COR-L47 (cell line): ENCODE measurements at places on chromosomes 6 and 20.

DNA sequence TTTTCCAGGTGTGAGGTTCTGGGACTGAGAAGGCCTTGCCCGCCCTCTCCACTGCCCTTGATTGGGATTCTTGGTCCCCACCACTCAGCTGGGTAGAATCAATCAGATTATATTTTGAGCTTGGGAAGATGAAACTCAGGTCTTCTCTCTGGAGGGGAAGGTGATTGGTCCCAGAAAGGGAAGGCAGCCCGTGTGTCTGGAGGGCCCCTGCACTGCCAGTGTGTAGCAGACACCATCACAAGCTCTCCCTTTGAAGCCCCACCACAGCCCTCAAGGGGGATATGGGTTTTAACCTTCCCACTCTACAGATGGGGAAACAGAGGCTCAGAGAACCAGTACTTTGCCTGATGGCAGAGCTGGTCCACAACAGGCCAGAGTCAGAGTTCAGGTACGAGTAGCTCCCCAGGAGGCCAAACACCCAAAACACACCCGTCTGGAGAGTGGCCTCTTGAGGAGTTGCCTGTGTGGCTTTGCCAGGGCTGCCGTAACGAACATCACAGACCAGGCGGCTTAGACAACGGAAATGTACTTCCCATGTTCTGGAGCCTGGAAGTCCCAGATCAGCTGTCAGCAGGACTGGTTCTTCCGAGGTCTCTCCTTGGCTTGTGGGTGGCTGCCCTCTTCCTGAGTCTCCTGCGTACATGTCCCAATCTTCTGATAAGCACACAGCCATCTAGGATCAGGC, 205.6 kb downstream of the SYNDIG1 start:
- DNase-seq, result no peak

DNA sequence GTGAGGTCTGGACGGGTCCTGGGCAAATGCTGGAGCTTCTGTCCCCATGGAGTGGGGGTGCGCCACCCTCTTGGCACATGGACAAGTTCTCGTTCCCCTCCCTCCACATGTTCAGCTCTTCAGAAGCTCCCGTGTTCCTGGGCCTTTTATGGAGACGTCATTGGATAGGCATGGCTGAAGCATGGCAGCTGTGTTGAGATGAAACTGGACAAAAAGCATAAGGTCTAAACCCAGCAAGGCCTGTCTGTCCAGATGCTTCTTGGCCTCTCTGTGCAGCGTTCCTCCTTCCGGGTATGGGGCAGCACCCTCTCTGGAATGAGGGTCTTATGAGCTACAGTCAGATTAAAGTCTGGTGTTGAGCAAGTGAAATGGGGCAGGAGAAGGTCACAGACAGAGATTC, 26.8 kb downstream of the TBC1D20 start:
- no peak for DNase-seq

- DNase-seq, result no peak
Measured at GRCh38 chr6:158698931-158699330, 49.1 kb downstream of the SYTL3 start.

DNA sequence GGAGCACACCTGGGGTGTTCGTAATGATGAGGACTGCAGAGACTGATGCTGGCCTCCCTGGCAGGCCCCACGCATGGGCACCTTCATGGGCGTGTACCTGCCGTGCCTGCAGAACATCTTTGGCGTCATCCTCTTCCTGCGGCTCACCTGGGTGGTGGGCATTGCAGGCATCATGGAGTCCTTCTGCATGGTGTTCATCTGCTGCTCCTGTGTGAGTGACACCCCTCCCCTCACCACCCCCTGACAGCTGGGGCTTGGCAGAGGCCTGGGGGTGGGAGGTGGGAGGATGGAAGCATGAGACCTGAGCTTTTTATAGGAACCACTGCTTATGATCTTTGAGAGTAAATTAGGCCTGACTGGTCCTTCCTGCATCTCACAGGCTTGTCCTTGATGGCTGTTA, 6.7 kb downstream of the SLC12A5 start:
- no peak for DNase-seq

DNA sequence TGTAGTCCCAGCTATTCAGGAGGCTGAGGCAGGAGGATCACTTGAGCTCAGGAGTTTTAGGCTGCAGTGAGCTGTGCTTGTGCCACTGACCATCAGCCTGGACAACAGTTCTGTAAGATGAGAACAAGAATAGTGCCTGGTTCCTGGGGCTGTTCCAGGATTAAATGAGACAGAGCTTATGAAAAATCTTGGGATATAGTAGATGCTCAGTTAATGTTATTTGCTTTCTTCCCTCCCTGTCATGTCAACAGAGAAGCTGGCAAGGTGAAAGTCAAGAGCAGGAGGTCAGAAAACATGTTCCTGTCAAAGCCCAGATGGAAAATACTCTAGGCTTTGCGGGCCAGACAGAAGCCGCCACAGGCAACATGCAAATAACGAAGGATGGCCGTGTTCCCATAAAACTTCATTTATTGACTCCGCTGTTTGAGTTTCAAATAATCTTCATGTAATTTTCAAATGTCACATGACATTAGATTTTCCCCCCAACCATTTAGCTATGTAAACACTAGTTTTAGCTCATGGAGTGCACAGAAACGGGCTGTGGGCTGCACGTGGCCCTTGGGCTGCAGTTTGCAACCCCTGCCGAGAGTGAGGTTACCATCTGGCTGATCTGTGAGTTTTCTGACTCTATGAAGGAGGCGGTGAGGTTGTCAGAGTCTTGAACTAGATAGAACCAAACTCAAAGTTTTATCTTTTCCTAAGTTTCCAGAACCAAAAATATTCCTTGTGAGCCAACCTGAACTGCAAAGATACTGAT, 63.4 kb upstream of the PMEPA1 start:
- DNase-seq, result no peak

DNA sequence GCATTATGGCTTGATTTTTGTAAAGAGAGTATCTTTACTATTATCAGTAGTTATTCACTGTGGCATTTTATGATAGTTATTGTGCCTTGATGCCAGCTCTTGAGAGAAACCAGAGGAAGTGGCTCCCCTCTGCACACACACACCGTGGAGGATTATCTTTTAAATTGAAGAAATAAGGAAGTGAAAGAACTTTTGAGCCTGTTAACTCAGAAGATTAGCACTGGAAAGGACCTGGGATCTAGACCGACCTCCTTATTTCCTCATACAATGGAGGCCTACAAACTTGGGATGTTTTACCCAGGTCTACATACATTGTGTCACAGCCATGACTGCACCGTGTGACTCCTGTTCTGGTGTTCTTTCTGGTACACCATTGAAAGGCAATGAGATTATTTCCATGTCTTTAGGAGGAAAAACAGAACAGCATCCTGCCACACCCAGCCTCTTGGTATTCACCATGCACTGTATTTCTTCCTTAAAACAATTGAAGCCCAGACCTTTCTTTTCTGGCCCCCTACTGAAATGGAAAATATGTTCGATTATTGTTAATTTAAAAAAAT, 40.6 kb downstream of the HECA start:
- no peak for DNase-seq

- no peak for DNase-seq
Measured at GRCh38 chr20:3237958-3238615, 903 bp downstream of the SLC4A11 start.

- no peak for DNase-seq
Measured at GRCh38 chr20:4569092-4569491, 152.6 kb upstream of the PRND start.

- DNase-seq, result no peak
Measured at GRCh38 chr6:12298995-12299394, 8.8 kb downstream of the EDN1 start.

DNA sequence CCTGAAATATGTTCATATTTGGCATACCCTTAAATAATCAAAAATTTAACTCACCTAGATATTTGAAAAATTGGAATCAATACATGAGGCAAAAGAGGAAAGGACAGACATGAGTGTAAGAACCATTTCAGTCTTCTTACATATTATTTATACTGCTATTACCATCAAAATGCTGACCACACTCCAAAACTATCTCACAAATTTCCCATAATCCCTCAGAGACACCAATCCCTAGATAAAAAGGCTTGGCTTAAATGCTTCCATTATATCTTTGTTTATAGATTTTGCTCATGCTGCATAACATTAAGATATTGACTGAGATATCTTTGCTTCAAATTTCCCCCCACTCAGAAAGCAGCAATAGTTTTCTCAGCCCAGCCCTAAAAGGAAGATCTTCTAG, 11.7 kb upstream of the NT5DC1 start:
- no peak for DNase-seq

- peak; percentile 41 for DNase-seq
Measured at GRCh38 chr6:73309535-73309784, 44.6 kb downstream of the DPPA5 start.

- no peak for DNase-seq
Measured at GRCh38 chr6:14883921-14884320, 361.9 kb upstream of the JARID2 start.

DNA sequence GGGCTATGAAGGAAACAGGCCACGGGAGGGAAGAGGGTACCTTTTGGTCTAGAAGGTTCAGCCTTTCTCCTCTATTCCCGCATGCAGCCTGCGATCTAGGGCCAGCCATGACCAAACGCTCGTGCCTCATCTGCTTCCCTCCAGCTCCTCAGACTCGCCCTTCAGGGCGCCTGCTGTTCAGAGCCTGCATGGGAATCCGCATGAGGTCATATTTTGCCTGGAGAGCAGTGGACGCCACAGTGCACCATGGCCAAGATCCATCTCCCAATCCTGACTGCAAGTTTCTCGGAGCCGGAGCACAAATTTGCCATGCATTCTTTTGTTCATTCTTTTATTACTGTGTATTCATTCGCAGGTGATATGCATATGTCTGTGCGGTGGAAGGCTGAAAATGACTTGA, 608.1 kb downstream of the QKI start:
- no peak for DNase-seq

- no peak for DNase-seq
Measured at GRCh38 chr20:24868396-24868927, 80.6 kb upstream of the CST7 start.

DNA sequence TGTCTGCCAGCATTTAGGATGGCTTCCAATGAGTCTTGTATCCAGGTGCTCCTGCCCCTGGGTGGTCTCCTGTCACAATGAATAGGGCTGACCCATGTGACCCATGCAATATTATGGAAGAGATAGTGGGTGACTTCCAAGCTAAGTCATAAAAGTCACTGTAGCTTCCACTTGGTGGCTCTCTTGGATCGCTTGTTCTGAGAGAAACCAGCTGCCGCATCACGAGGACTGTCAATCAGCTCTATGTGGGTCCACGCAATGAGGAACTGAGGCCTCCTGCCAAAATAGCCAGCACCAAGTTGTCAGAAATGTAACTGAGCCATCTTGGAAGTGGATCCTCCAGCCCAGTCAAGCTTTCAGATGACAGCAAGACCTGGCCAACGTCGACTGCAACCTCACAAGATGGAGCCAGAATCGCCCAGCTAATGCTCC, 14.9 kb upstream of the MATN4 start:
- peak; percentile 58 for DNase-seq

GRCh38 chr20:4434681-4435080, 287.0 kb upstream of the PRND start:
- no peak for DNase-seq

- no peak for DNase-seq
Measured at GRCh38 chr20:17803765-17804164, 104.0 kb downstream of the BANF2 start.

DNA sequence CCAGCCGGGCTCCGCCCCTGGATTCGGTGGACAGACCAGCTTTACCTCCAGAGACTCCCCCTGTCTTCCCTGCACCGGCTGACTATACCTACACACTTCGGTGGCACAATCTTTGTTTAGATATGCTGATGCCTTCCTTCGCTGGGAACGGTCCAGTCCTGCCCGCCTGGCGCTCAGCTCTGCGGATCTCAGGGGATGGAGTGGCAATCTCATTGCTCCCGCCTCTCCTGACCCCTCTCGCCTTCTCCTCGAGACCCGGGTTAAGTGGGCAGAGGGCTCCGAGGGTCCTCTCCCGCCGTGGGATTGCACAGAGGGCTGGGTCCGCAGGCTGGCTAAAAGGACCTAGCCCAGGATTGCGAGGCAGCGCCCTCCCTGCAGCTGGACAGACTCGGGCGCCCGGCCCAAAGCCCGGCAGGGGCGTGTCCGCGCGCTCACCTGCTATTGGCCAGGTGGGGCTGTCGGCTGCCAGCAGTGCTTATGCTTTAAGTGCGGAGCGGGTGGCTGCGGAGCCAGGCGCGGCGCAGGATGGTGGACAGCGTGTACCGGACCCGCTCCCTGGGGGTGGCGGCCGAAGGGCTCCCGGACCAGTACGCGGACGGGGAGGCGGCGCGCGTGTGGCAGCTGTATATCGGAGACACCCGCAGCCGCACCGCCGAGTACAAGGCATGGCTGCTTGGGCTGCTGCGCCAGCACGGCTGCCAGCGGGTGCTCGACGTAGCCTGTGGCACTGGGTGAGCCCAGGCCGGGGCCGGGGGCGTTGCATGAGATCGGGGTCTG, at the start of gene GNMT:
Gene GNMT (plus strand): TSS at position 512 of the 777 bp plus-strand sequence. CDS start 14 bp downstream, at position 526.
- DNase-seq, result peak; percentile 64

DNA sequence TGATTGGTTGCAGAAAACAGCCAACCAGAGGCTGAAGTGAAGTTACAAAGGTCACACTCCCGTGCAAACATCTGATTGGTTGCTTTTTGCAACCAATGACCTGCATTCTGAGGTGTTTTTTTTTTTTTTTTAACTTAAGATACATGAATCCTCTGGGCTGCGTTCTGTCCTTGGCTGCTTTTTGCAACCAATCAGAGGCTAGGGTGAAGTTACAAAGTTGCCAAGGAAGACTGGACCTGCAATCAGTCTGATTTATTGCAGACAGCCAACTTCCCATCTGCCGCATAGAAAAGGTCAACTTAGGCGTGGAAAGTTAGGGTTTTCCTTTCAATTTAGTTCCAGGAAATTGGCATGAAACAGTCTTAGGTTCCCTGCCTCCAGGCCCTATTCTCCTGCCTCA, 292.9 kb downstream of the PLCB1 start:
- DNase-seq, result no peak

- no peak for DNase-seq
Measured at GRCh38 chr20:25248786-25249172, 894 bp downstream of the PYGB start.

DNA sequence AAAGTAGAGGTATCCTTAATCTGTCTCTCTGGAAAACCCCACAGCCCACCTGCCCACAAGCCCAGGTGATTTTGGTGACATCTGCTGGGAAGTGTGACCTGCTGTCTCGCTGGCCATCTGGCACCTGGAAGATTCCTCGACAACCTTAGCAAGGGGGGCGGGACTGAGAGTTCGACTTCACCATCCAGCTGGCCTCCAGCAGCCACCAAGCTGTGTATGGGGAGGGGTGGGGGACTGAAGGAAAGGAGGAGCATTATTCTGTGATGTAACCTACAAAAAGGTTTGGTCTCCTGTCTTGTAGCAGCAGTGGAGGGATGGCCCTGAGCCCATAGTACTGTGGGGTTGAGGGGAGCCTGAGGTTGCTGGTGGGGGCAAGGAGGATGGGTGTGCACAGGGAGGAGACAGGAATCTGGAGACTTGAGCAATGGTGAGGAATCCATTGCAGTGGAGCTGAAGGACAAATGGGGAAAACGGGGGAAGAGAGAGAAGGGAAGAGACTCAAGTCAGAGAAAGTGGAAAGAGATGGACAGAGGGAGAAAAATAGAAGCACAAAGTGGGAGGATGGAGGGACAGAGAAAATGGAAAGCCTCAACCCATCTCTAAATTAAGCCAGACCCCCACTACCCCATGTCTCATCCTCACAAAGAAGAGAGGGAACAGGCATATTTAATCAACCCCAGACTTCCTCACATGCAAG, 4.0 kb downstream of the LY6G6F start:
- no peak for DNase-seq
